ENCODE measurements at places on chromosomes 2 and 18.

DNA sequence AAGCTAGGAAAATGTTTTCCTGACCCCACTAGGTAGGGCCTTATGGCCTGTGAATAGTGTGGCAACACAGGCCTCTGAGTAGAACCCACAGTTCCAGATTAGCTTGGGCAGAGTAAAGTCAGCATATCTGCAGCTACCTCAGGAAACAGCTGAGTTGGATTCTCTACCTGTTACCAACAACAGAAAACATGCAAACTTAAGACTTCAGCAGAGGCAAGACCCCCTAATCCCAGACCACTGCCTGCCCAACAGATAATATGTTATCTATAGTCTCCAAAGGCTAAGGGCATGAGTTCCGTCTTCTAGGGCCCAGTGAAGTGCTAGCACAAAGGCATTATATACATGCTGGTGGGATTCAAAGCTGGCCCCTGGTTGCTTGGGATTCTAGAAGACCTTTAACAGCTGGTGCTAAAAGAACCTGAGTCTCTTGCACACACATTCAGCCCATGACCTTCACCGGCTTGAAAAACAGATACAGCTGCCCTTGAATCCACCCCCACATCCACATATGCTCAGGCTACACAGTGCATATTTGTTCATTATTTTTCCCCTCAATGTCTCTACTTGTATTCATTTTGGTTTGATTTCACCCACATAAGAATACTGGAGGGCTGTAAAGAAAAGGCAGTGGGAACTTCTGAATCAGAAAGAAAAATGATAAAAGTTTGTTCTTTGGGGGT, 13.5 kb upstream of the UBXN4 start:
- H3K36me3 ChIP-seq = peaks cover 15% of the 10 kb centered on the region
- no peak overlapping the region for H3K4me3 ChIP-seq
- H3K27ac ChIP-seq = no peak overlapping the region
- H3K4me1 ChIP-seq = peaks cover 8% of the 10 kb centered on the region
- H3K27me3 ChIP-seq = no peaks in the 10 kb centered on the region

DNA sequence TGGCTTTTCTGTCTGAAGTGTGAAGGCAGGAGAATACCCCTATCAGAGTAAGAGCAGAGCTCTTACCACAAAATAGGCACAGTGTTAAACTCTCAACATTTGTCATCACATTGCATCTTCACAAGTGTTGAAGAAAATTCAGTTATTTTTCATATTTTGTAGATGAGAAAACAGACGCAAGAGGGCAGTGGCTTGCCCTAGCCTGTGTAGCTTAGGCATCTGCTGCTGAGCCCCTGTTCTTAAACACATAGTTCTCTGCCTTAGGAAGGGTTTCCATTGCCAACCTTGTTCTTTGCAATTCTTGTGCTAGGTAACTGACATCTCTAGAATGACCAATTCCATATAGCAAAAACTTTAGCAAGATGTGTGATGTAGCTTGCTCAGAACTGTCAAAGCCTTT, 112.7 kb upstream of the RMDN2 start:
- DNase-seq = no peak
- no peak overlapping the region for H3K4me3 ChIP-seq
- no peaks in the 10 kb centered on the region for H3K36me3 ChIP-seq
- no peak overlapping the region for H3K27ac ChIP-seq

DNA sequence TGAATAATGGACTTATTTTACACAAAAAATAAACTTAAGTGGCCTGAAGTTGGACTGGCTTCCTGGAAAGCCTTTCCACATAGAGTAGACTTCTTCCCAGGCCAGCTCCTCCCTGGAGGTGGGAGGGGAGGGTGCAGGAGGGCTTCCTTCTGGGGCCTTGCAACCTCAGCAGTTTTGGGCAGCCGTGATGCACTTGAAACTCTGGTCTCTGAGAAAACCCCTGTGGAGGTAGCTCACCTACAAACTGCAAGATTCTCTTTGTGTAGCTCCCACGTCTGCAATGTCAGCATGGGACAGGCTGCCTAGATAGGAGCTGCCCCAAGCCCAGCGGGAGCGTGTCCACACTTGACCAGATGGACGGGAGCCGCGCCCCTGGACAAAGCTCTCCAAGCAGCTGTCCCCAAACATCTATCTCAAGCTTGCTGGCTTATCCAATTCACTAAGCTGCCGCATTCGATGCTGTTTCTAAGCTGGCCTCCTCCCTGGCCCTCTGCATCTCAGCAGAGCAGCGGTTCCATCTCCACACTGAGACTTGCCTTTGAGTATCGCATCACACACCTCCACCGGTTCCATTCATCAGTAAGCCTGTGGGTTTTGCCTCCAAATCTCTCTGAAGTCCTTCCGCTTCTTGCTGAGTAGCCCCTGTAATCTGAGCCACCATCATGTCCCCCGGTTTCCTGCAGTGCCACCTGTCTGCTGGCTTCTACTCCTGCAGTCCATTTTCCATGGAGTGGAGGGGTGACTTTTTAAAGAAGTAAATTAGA, 1.6 kb upstream of the LPIN1 start:
- peak overlapping the region; percentile 80 for H3K27ac ChIP-seq
- DNase-seq = no peak
- no peak overlapping the region for H3K4me3 ChIP-seq
- H3K36me3 ChIP-seq = no peaks in the 10 kb centered on the region
- H3K27me3 ChIP-seq = no peaks in the 10 kb centered on the region

DNA sequence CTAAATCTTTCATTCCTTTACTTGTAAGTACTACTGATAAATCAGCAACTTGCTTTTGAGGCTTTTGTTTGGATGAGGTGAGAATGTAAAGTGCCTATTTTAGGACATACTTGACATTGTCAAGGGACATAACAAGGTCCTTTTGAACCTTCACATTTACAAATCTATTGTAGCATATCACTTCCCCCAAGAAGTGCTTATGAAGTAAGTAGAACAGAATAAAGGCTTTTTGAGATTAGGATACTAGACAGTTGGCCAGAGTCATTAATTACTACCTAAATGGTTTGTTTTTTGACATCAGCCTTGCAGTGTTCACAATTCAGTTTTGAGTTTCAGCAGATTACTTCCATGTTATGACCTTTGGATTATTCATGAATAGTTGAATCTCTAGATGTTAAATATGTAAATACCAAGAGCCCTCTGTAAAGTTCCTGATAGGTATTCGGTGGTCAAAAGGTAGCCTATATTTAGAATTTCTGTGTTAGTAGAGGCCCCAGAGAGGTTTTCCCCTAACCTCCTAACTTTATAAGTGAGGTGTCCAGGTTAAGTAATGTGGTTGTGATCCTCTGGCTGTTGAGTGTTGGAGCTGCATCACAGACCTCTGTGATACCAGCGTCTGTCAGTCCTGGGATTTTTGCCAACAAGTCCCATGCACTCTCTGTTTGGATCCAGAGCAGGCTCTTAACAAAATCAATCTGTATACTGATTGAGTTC, 67.2 kb downstream of the LCLAT1 start:
- no peak for DNase-seq
- peaks cover 27% of the 10 kb centered on the region for H3K36me3 ChIP-seq
- H3K4me3 ChIP-seq = no peak overlapping the region
- H3K27me3 ChIP-seq = no peaks in the 10 kb centered on the region
- peaks cover 31% of the 10 kb centered on the region for H3K4me1 ChIP-seq

DNA sequence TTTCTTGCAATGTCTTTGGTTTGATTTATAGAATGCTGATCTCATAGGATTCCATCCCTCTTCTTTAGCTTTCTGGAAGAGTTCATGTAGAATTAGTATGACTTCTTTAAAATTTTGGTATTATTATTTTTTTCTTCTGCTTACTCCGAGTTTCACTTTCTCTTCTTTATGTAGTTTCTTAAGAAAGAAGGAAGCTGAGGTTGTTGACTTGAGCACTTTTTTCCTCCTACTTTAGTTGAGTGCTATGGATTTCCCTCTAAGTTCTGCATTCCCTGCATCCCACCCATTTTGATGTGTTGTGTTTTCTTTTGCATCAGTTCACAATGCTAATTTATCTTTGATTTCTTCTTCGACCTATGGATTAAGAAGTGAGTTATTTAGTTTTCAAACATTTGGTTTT, 78.9 kb upstream of the SPRED2 start:
- no peak overlapping the region for H3K27ac ChIP-seq
- no peak for DNase-seq
- peaks cover 17% of the 10 kb centered on the region for H3K27me3 ChIP-seq
- no peaks in the 10 kb centered on the region for H3K36me3 ChIP-seq
- H3K4me3 ChIP-seq = no peak overlapping the region
- no peaks in the 10 kb centered on the region for H3K4me1 ChIP-seq

GRCh38 chr18:51157215-51157614, 40.3 kb downstream of the MEX3C start:
- no peak overlapping the region for H3K27ac ChIP-seq
- no peak for DNase-seq
- no peaks in the 10 kb centered on the region for H3K36me3 ChIP-seq
- H3K4me3 ChIP-seq = no peak overlapping the region

DNA sequence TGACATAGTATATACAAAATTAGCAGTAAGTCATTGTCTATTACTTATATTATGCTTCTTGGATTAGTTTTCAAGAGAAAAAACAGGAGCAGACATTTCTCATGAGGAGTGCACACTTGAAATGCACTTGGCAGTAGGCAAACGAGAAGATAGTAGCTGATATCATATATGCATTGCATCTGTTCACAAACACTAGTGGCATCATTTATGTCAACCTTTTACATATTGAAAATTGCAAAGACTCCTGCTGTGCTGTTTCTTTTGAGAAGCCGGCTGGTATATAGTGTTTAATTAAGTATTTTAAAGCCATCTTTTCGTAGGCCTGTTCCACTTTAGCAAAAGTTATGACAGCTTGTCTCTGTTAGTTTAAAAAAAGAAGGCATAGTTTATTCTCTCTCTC, 58.4 kb upstream of the SLC8A1 start:
- H3K27me3 ChIP-seq = no peaks in the 10 kb centered on the region
- DNase-seq = no peak
- no peak overlapping the region for H3K4me3 ChIP-seq
- no peaks in the 10 kb centered on the region for H3K36me3 ChIP-seq
- no peak overlapping the region for H3K27ac ChIP-seq
- no peaks in the 10 kb centered on the region for H3K4me1 ChIP-seq

- no peaks in the 10 kb centered on the region for H3K4me1 ChIP-seq
- DNase-seq = no peak
- H3K27ac ChIP-seq = no peak overlapping the region
- H3K27me3 ChIP-seq = no peaks in the 10 kb centered on the region
Measured at GRCh38 chr2:19099181-19099580, 259.2 kb downstream of the OSR1 start.

- no peak overlapping the region for H3K4me3 ChIP-seq
Measured at GRCh38 chr2:240512666-240513535, 44.9 kb downstream of the ANKMY1 start.

DNA sequence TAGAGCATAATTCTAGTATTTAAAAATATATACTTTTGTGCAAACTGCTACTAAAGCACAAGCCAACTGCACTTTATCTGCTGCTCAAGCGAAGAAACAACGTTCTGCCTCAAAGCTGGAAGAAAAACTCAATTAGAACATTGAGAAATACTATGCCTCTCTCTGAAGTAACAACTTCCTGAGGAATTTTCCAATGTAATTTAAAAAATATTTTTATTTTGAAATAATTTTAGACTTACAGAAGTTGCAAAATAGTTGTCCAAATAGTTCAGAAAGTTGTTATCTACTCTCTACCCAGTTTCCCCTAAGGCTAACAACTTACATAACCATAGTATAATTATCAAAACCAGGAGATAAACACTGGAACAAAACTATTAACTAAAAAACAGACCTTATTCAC, 12.3 kb upstream of the POLI start:
- H3K27ac ChIP-seq = no peak overlapping the region
- H3K4me1 ChIP-seq = peaks cover 29% of the 10 kb centered on the region
- DNase-seq = no peak
- H3K27me3 ChIP-seq = no peaks in the 10 kb centered on the region

DNA sequence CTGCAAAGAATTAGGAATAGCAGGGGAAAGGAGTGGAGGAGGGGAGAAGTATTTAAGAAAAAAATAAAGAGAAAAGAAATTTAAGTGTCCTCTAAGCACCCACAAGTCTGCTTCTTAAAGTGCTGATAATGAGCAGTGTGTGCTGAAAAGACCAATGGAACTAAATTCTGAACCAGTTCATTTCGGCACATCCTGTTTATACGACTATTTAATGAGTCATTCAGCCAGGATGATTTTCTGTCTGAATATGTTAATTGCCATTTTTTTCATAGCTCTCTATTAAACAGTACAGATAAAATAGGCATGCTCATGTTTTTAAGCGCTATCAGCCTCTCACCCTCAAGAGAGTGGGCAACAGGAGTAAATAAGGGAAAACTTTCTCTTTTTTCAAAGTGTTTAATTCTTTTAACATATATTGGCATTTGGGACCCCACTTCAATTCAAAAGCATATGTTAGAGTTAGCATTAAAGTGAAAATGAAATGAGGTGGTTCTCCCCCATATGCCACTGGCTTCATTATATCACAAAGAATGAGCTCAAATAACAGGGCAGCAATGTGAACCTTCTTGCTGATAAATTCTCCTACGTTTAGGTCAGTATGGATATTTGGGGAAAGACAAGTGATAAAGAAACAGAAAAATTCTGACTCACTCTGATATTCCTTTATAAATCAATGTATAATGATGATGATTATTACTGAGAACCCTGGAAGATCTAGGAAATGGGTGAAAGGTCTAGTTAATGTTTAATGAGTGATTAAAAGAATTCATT, 87.5 kb downstream of the TCF4 start:
- H3K36me3 ChIP-seq = no peaks in the 10 kb centered on the region
- H3K4me3 ChIP-seq = no peak overlapping the region
- peaks cover 12% of the 10 kb centered on the region for H3K4me1 ChIP-seq

GRCh38 chr2:112636605-112637288, 9.0 kb upstream of the SLC20A1 start:
- H3K4me3 ChIP-seq = no peak overlapping the region
- DNase-seq = peak; percentile 48
- peaks cover 14% of the 10 kb centered on the region for H3K27me3 ChIP-seq
- H3K36me3 ChIP-seq = no peaks in the 10 kb centered on the region
- no peak overlapping the region for H3K27ac ChIP-seq

DNA sequence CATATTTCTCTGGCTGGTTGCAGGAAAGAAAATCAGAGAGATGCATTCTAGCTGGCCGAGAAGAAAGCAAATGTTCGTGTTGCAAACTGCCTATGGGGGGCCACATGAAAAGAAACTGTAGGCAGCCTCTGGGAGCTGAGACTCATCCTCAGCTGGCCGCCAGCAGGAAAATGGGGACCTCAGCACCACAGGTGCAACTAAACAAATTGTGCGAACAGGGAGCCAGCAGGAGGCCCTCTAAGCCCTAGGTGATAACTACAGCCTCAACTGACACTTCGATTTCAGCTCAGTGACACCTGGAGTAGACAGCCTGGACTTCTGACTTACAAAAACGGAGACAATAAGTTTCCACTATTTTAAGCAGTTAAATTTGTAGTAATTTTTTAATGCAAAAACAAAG, 107.3 kb downstream of the DTNB start:
- peaks cover 32% of the 10 kb centered on the region for H3K4me1 ChIP-seq
- no peaks in the 10 kb centered on the region for H3K27me3 ChIP-seq
- DNase-seq = no peak
- H3K36me3 ChIP-seq = peaks cover 3% of the 10 kb centered on the region
- no peak overlapping the region for H3K4me3 ChIP-seq
- H3K27ac ChIP-seq = no peak overlapping the region

DNA sequence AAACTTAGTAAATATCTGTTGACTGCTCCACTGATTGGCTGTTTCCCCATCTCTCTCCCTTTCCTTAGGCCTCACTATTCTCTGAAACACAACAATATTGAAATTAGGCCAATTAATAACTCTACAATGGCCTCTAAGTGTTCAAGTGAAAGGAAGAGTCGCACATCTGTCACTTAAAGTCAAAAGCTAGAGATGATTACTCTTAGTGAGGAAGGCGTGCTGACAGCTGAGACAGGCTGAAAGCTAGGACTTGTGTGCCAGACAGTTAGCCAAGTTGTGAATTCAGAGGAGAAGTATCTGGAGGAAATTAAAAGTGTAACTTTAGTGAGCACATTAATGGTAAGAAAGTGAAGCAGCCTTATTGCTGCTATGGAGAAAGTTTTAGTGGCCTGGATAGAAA, 48.4 kb downstream of the PLEK start:
- no peaks in the 10 kb centered on the region for H3K36me3 ChIP-seq
- H3K4me1 ChIP-seq = peaks cover 43% of the 10 kb centered on the region
- no peak for DNase-seq
- H3K4me3 ChIP-seq = no peak overlapping the region
